GM23338 (cell line): ENCODE measurements at places on chromosomes 4 and X. TPM values are rescaled to one million over a fixed set of nuclear protein-coding genes. Genes with fewer than 3 reads are reported as not detected.

The IL3RA gene
- 0.39 TPM in 1 of 2 replicates, not detected in the other for total RNA-seq

The ETDA gene
- not detected in 2 replicates for total RNA-seq

The PCDH18 gene
- total RNA-seq, result 63.2 and 68.1 TPM in 2 replicates

The PABPC1L2B gene
- total RNA-seq, result 0.19 TPM in 1 of 2 replicates, not detected in the other

The ANAPC4 gene
- total RNA-seq, result 44.6 and 46.2 TPM in 2 replicates

- H3K4me1 ChIP-seq, result peaks cover 13% of the 10 kb centered on the region
- no peaks in the 10 kb centered on the region for H3K27me3 ChIP-seq
- no peak for DNase-seq
These were observed 200.0 kb upstream of the PSAPL1 start for GRCh38 chr4:7634661-7635251.

- no peak overlapping the region for H3K4me3 ChIP-seq
- H3K4me1 ChIP-seq, result no peaks in the 10 kb centered on the region
- no peak for DNase-seq
These were observed 29.4 kb downstream of the CTBP1 start for GRCh38 chr4:1219566-1219950.

The SYN1 gene
- total RNA-seq, result 4.7 and 6.7 TPM in 2 replicates

The ATP1B4 gene
- total RNA-seq, result not detected in 2 replicates

The SPANXD gene
- not detected in 2 replicates for total RNA-seq

GRCh38 chrX:71912156-71912555 is 1.5 kb downstream of the NHSL2 start:
- DNase-seq, result no peak
- H3K4me3 ChIP-seq, result peak overlapping the region; percentile 70
- no peaks in the 10 kb centered on the region for H3K27me3 ChIP-seq

GRCh38 chr4:163747293-163747692 is 252.8 kb downstream of the TMA16 start:
- DNase-seq, result no peak
- no peaks in the 10 kb centered on the region for H3K36me3 ChIP-seq
- no peaks in the 10 kb centered on the region for H3K4me1 ChIP-seq

- H3K4me1 ChIP-seq, result peaks cover 9% of the 10 kb centered on the region; the same call in 1 of the 2 replicates
- H3K4me3 ChIP-seq, result no peak overlapping the region
- DNase-seq, result no peak
- no peak overlapping the region for H3K27ac ChIP-seq
- no peaks in the 10 kb centered on the region for H3K36me3 ChIP-seq
- H3K27me3 ChIP-seq, result no peaks in the 10 kb centered on the region
These were observed 509.6 kb downstream of the PACRGL start for GRCh38 chr4:21209860-21210259.

The TNIP3 gene
- not detected in 2 replicates for total RNA-seq

The PHEX gene
- total RNA-seq, result 0.21 TPM in 1 of 2 replicates, not detected in the other

DNA sequence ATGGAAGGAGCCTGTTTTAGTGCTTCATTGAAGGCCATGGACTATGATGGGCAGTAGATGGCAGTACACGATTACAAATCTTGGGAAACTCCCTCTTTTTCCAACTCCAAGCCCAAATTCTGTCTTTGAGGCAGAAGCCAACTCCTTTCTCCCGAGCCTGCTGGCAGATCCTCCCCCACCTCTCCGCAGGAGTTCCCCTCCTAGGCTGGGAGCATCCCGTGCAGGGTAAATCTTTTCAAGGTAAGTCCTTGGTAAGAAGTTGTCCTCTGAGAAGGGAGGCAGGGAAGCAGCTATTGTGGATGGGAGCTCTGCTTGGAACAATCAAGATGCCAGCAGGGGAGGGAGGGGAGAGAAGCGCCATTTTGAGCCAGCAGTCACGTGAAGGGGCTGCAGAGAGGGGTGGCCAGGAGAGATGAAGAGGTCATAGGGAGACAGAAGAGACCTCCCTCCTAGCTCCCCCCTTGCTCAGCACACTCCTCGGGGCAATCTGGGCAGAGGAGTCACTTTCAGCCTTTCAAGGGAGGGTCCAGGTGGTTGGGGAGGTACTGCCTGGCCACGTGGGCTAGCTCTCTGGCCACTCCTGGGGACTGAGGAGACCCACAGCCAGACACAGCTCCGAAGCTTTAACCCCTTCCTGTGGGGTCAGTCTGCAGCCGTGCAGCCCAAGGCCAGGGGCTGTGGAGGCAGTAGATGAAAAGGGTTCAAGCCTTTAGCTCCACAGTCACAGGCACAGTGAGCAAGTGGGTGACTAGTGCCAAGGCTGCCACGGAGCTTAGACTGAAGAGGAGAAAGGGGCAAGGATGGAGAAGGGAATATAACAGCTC is 9.6 kb downstream of the CC2D2A start:
- no peaks in the 10 kb centered on the region for H3K36me3 ChIP-seq
- peak overlapping the region; percentile 53 for H3K4me3 ChIP-seq
- peaks cover 7% of the 10 kb centered on the region for H3K4me1 ChIP-seq
- H3K27me3 ChIP-seq, result no peaks in the 10 kb centered on the region

The LGI2 gene
- total RNA-seq, result 6.2 and 8.0 TPM in 2 replicates

The TLR6 gene
- 0.14 TPM in 1 of 2 replicates, not detected in the other for total RNA-seq

DNA sequence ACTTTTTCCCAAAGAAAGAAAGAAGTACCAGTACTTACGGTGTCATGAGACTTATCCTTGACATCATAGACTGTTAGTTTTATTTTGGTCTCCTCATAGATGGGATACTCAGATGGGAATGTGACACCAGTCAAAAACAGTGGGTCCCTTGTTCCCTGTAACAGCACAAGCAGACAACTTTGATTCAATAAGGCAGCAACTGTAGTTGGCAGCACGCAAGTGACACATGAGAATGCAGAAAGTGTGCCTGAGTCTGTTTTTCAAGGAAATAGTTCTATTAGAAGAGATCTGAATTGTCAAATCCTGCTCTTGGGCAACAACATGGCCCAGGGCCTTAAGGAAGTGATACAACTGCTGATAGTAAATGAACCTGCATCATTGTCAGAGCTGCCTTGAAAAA is 443.2 kb downstream of the INPP4B start:
- H3K4me1 ChIP-seq, result peaks cover 60% of the 10 kb centered on the region
- no peak overlapping the region for H3K4me3 ChIP-seq
- no peak for DNase-seq

DNA sequence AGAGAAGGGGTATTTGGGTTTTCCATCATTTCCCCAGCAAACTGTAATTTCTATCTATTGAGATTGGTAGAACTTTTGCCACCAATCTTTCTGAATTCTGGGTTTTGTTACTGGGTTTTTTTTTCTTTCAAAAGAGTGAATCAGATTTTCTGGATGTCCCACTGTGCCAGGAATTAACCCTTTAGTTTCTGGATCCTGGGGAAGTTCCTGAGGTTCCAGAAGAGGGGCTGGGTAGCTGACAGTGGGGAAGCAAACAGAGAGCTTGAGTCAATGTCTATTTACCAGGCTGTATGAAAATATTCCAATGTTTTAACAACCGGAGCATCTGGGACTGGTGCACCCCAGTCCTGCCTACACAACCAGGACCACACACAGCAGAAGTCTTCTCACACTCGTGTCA is 25.8 kb upstream of the SOD3 start:
- H3K27ac ChIP-seq, result no peak overlapping the region
- H3K36me3 ChIP-seq, result no peaks in the 10 kb centered on the region
- H3K4me3 ChIP-seq, result no peak overlapping the region

DNA sequence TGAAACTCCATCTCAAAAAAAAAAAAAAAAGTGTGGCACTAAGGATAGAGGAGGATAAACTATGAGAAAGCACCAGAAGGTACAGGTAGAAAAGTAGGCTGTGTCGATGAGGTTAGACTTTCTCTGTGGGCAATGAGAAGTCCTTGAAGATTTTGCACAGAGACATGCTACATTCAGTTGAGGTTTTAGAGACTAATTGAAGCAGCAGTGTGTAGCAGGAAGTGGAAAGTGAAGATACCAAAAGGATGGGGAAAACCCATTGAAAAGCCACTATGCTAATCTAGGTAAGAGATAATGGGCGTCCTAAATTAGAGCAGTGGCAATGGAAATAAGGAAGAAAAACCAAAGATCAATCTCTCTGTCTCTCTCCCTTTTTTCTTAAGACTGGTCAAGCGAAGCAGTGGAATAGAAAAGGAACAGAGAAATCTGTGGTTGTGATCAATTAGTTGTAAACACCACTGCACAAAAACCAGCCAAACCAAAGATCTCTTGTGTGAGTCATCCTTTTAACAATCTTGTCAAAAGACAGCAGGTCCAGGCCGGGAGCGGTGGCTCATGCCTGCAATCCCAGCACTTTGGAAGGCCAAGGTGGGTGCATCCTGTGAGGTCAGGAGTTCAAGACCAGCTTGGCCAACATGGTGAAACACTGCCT is 3.5 kb downstream of the SPINK2 start:
- no peak for DNase-seq
- H3K4me1 ChIP-seq, result peaks cover 4% of the 10 kb centered on the region; the same call in 1 of the 2 replicates
- H3K27me3 ChIP-seq, result peaks cover 37% of the 10 kb centered on the region
- no peak overlapping the region for H3K27ac ChIP-seq

GRCh38 chr4:189124149-189124758 is 816.4 kb upstream of the FRG1 start:
- no peaks in the 10 kb centered on the region for H3K27me3 ChIP-seq
- H3K27ac ChIP-seq, result no peak overlapping the region
- no peak overlapping the region for H3K4me3 ChIP-seq
- no peaks in the 10 kb centered on the region for H3K4me1 ChIP-seq

DNA sequence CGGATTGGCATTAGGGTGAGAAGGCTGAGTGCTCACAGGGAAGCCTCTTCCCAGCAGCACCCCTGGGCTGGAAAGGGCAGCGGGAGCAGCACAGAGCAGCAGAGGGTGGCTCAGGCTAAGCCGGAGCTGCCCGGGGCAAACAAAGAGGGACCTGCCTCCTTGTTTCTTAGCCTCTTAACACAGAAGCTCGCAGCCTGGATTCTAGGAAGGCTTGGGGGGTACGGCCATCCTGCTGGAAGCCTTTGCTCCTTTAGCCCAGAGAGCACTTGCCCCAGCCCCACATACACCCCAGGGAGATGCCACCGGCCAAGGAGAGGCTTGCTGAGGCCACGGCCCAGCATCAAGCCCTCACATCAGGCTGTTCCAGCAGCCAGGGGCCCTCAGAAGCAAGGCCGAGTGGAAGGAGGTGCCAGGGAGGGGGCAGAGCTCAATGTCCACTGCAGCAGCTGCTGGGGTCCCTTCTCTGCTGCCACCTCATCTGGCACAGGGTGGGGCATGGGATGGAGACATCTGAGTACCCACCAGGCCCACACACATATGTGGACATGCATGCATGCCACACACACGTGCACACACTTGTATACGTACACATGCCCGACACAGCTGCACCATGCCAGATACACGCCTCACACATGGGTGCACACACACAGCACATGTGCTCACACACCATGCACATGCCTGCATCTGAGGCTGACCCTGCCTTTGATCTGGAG is 20.3 kb upstream of the SPON2 start:
- no peaks in the 10 kb centered on the region for H3K36me3 ChIP-seq
- DNase-seq, result no peak
- H3K4me1 ChIP-seq, result no peaks in the 10 kb centered on the region
- no peak overlapping the region for H3K4me3 ChIP-seq

GRCh38 chrX:56000174-56000573 is 232.0 kb upstream of the KLF8 start:
- H3K4me1 ChIP-seq, result no peaks in the 10 kb centered on the region
- no peak for DNase-seq
- no peaks in the 10 kb centered on the region for H3K27me3 ChIP-seq
- H3K27ac ChIP-seq, result no peak overlapping the region
- no peak overlapping the region for H3K4me3 ChIP-seq
- H3K36me3 ChIP-seq, result no peaks in the 10 kb centered on the region

- H3K4me1 ChIP-seq, result peaks cover 11% of the 10 kb centered on the region; the same call in 1 of the 2 replicates
- DNase-seq, result peak; percentile 60
- H3K27me3 ChIP-seq, result no peaks in the 10 kb centered on the region
- H3K27ac ChIP-seq, result peak overlapping the region; percentile 97
- H3K4me3 ChIP-seq, result peak overlapping the region; percentile 38; the same call in 1 of the 2 replicates
These were observed 48.5 kb upstream of the ZNF157 start for GRCh38 chrX:47321823-47322371.

The SERTM2 gene
- total RNA-seq, result 0.50 and 0.59 TPM in 2 replicates

DNA sequence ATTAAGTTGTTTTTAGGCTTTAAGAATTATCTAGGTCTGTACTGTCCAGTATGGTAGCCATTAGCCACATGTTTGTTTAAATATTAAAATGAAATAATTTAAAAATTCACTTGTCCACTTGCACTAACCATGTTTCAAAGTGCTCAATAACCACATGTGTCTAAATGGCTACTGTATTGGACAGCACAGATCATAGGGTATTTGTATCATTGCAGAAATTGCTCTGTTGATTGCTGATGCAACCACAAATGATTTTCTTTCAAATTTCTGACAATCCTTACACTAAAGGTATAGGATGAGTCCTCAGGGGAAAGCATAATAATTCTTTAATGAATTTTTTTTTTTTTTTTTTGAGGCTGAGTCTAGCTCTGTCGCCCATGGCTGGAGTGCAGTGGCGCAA is 84.9 kb downstream of the KDM6A start:
- no peak for DNase-seq
- no peaks in the 10 kb centered on the region for H3K27me3 ChIP-seq
- peaks cover 19% of the 10 kb centered on the region; the same call in 1 of the 2 replicates for H3K4me1 ChIP-seq
- H3K4me3 ChIP-seq, result no peak overlapping the region
- peaks cover 7% of the 10 kb centered on the region; the same call in 1 of the 2 replicates for H3K36me3 ChIP-seq

DNA sequence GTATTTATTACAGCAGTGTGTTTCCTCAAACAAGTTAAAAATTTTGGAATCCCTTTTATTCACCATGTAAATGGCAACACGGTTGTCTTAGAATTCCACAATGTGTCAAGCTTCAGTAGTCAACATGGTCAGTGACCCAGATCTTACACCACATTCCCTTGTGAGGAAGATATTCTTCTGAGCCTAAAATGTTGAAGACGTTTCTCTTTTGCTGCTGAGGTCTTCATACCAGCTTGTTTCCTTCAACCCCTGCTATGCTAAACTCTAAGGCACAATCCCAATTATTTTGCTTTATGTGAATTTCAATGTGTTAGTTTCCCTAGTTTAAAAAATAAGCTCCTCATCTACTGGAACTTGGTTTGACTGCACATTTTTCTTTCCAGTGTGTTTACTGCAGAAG is 17.6 kb upstream of the LDB2 start:
- no peaks in the 10 kb centered on the region for H3K27me3 ChIP-seq
- no peak overlapping the region for H3K27ac ChIP-seq
- H3K4me3 ChIP-seq, result no peak overlapping the region
- DNase-seq, result no peak
- no peaks in the 10 kb centered on the region for H3K36me3 ChIP-seq
- peaks cover 20% of the 10 kb centered on the region for H3K4me1 ChIP-seq

The FATE1 gene
- total RNA-seq, result 0.31 and 0.35 TPM in 2 replicates

GRCh38 chr4:77132652-77133312 is 24.2 kb upstream of the CCNG2 start:
- H3K27me3 ChIP-seq, result no peaks in the 10 kb centered on the region
- H3K4me1 ChIP-seq, result no peaks in the 10 kb centered on the region
- DNase-seq, result no peak

The FMR1NB gene
- not detected in 2 replicates for total RNA-seq

GRCh38 chrX:45771560-45772340 is 571.1 kb upstream of the DIPK2B start:
- H3K4me3 ChIP-seq, result no peak overlapping the region
- no peak overlapping the region for H3K27ac ChIP-seq
- no peak for DNase-seq
- H3K36me3 ChIP-seq, result no peaks in the 10 kb centered on the region
- peaks cover 52% of the 10 kb centered on the region for H3K4me1 ChIP-seq

The REELD1 gene
- total RNA-seq, result not detected in 2 replicates

- H3K27ac ChIP-seq, result peak within 1 kb of the TSS; percentile 100
- no peaks in the 10 kb centered on the region for H3K27me3 ChIP-seq
- peak within 1 kb of the TSS; percentile 80 for H3K4me3 ChIP-seq
- H3K36me3 ChIP-seq, result no peaks in the 10 kb centered on the region
- peak; percentile 83 for DNase-seq
These were observed at the start of gene STAG2 for GRCh38 chrX:123961268-123962005. Gene STAG2 (plus strand): TSS chrX:123961706. CDS start chrX:124022628, 60,922 bp downstream.
